Pancreas (tissue), 10 donors: ENCODE measurements at places on chromosomes 12 and 14. TPM values are rescaled to one million over a fixed set of nuclear protein-coding genes. Genes with fewer than 3 reads are reported as not detected.

GRCh38 chr12:44307506-44308168 lies 471.8 kb downstream of the TMEM117 start:
- DNase-seq = no peak
- H3K36me3 ChIP-seq = no peaks in the 10 kb centered on the region
- no peaks in the 10 kb centered on the region for H3K27me3 ChIP-seq
- H3K27ac ChIP-seq = no peak overlapping the region
- no peaks in the 10 kb centered on the region for H3K4me1 ChIP-seq

DNA sequence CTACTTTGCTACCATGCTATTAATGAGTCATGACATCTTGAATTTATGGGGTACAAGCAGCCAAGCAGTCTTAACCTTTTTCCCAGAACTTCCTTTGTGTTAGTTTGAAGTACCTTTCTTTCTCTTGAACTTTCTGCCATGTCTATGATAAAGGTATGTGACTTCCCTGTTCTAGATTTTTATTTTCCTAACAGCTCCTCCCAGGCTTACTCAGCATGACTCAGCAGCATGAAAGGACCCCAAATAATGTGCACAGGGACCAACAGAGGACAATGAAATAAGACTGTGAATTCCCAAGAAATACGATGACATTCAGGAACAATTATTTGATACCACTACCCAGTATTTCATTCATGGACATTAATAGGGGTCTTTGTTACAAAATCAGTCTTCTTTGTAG lies 60.0 kb downstream of the TTC6 start:
- no peak for DNase-seq
- no peaks in the 10 kb centered on the region for H3K27me3 ChIP-seq
- H3K4me3 ChIP-seq = no peak overlapping the region
- no peaks in the 10 kb centered on the region for H3K4me1 ChIP-seq
- no peaks in the 10 kb centered on the region for H3K36me3 ChIP-seq
- H3K27ac ChIP-seq = no peak overlapping the region

Gene MYO1H
- polyA plus RNA-seq = not detected

DNA sequence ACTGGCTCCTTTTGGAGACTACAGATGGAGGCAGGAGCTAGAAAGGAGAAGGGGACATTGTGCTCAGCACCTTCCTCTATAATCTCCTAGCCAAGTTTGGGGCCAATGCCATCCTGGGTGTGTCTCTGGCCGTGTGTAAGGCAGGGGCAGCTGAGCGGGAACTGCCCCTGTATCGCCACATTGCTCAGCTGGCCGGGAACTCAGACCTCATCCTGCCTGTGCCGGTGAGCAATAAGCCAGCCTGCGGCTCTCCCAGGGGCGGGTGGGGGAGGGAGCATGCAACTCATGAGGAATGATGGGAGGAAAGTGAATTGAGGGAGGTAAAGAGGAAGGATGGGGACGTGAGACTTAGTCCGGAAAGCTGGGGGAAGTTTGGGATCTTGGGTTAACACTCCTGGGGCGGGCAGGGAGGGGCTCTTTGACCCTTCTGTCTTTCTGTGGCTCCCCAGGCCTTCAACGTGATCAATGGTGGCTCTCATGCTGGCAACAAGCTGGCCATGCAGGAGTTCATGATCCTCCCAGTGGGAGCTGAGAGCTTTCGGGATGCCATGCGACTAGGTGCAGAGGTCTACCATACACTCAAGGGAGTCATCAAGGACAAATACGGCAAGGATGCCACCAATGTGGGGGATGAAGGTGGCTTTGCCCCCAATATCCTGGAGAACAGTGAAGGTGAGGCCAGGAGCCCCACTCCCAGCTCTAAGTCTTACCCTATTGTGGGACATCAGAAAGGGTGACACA lies 3.3 kb downstream of the ENO2 start:
- H3K27me3 ChIP-seq = no peaks in the 10 kb centered on the region
- no peaks in the 10 kb centered on the region for H3K36me3 ChIP-seq
- no peak for DNase-seq
- H3K4me1 ChIP-seq = peaks cover 4% of the 10 kb centered on the region

GRCh38 chr14:53683229-53683628 lies 273.4 kb downstream of the BMP4 start:
- DNase-seq = no peak
- H3K4me3 ChIP-seq = no peak overlapping the region
- no peaks in the 10 kb centered on the region for H3K4me1 ChIP-seq
- H3K27ac ChIP-seq = no peak overlapping the region

Gene GALNT6
- polyA plus RNA-seq = 5.4 TPM

- no peaks in the 10 kb centered on the region for H3K36me3 ChIP-seq
- peaks cover 3% of the 10 kb centered on the region for H3K27me3 ChIP-seq
- no peak for DNase-seq
- H3K4me1 ChIP-seq = no peaks in the 10 kb centered on the region
These were observed 113.1 kb downstream of the CCDC60 start for GRCh38 chr12:119447618-119448017.

Gene OR6C2
- not detected for polyA plus RNA-seq

DNA sequence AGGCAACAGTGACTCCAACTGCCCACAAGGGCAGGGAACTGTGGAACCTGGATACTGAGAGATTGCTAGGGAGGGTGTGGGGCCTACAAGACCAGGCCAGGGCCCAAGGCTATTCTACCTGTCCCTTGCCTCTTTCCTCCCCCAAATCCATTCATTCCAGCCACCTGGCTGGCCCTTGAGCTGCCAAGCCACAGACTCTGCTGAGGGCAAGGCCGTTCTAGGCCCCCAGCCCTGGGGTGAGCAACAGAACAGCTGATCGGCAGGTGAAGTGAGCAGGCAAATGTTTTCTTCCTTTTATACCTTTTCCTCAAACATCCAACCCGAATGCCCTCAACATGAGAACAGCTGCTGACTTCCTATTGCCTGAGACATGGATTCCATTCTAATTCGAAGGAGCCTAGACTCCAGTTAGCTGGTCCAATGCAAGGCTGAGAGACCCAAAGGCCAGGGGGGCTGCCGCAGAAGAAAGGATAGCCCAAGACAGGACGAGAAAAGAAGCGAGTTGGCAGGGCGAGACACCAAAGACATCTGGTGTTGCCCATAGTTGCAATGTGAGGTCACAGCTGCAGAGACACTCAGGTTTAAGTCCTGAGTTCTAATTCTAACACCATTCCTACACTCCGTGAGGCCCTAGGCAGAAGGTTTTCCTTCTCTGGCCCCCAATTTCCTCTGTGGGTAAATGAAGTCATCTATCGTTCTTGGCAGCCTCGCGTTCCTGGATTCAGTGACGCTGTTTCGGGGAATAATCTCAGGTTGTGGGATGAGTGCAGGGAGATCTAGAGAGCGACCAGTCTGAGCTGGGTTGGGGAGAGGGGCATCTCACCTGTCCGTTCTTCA lies 1.7 kb downstream of the C1QL4 start:
- peaks cover 3% of the 10 kb centered on the region for H3K4me1 ChIP-seq
- H3K4me3 ChIP-seq = no peak overlapping the region
- no peak overlapping the region for H3K27ac ChIP-seq
- no peak for DNase-seq
- H3K36me3 ChIP-seq = no peaks in the 10 kb centered on the region

Gene KLRC4
- polyA plus RNA-seq = not detected

DNA sequence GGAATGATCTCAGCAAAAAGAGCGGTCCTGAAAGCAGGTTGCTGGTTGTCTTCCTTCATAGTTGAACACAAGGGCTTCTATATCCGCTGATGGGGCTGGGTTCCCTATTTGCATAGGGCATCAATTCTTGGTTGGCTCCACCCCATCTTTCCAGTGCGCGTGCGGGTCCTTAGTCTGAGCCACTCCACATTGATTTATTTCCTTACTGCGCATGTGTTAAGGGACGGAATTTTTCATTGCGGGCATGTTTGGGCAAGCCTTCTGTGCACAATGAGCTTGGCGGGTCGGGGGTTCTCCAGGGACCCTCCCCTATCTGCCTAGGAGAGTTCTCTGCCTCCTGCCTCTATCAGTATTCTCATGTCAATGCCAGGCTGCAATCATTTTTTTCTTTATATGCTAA lies 21.2 kb upstream of the DLGAP5 start:
- no peak for DNase-seq
- no peaks in the 10 kb centered on the region for H3K4me1 ChIP-seq
- no peak overlapping the region for H3K4me3 ChIP-seq
- no peaks in the 10 kb centered on the region for H3K36me3 ChIP-seq
